Left renal pelvis (tissue), 4 donors: ENCODE measurements at places on chromosomes 3 and 15. TPM values are rescaled to one million over a fixed set of nuclear protein-coding genes. Genes with fewer than 3 reads are reported as not detected.

- DNase-seq, result no peak
Measured at GRCh38 chr15:43194795-43195194, 9.6 kb downstream of the CCNDBP1 start.

DNA sequence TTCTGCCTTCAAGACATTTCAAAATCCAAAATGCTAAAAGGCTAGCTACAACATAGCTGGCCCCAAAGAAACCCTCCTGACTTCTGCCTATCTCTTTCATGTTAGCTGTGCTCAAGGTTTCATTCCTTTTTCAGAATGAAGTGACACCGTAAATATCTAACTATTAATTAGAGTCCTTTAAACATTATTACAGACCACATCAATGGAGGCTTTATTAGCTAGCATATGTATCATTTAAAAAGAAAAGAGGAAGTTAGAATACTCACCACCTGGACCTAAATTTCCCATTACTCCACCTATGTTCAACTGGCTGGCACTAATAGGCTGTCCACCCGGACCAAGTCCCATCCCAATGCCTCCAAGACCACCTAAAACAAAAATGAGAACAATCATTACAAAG lies 24.6 kb downstream of the MYEF2 start:
- no peak for DNase-seq

GRCh38 chr3:160170409-160171370 lies 54.5 kb upstream of the C3orf80 start:
- DNase-seq, result no peak

GRCh38 chr3:122493296-122493695 lies 21.4 kb downstream of the KPNA1 start:
- DNase-seq, result no peak

- DNase-seq, result no peak
Measured at GRCh38 chr15:38557921-38558320, 6.7 kb downstream of the RASGRP1 start.

GRCh38 chr3:49255112-49255511 lies 21.9 kb downstream of the C3orf62 start:
- DNase-seq, result no peak

GRCh38 chr15:57878573-57878972 lies 172.1 kb downstream of the POLR2M start:
- DNase-seq, result no peak

DNA sequence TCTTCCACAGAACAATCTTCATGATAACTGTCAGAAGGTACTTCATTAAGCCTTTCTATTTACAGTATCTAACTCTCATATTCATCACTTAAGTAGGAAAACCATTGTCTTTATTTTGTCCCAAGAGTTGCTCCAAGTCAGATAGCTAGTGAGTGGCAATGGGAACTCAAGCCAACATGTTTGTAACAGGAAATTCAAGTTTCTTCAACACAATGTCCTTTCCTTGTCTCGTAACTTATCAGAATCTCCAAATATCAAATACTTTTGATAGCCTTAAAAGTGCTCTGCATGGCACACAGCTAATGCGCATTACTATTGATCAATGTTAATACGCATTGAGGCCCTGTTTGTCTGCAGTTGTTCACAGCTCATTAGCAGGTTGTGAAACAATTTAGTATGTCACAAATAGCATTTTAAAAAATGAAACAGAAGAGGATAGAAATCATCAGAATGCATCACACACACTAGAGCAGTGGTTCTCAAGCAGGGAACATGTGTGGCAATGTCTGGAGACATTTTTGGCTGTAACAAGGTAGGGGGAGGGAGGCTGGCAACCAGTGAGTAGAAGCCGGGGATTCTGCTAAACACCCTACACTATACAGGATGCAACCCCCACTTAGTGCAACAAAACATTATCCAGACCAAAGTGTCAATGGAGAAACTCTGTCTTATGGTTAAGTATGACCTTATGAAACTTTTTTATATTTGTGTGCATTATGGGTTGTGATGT lies 27.5 kb downstream of the BTLA start:
- no peak for DNase-seq

- DNase-seq, result no peak
Measured at GRCh38 chr3:101149251-101149650, 156.0 kb upstream of the ABI3BP start.

DNA sequence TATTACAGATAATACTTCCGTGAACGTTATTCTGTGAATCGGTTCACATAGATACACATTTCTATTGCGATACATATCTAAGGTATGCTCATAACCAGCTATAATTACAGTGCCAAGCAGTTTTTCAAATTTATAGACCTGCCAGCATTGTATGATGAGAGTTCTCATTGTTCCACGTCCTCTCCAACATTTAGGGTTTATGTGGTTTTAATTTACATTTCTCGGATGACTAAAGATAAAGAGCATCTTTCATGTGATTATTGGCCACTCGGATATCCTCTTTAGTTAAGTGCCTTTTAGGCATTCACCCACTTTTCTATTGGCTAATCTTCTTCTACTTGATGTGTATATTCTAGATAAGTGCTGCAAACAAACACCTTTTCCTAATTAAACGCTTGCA lies 134.7 kb upstream of the CCDC54 start:
- no peak for DNase-seq

DNA sequence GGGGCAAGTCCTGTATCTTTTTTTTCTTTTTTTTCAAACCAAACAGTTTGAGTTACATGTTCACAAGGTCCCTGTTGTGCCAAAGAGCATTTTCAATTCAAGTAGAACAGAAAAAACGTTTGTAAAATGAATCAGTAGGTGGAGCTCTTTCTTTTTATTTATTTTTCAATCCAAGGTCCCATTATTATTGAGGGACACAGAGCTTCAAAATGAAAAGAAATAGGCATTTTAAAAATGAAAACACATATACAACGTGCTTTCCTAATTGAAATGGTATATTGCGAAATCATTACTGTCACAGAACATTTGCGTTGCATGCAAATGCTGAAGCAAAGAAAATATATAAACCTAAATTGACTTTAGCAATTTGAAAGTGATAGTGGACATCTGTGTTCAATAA lies 711.0 kb downstream of the MECOM start:
- DNase-seq, result no peak

DNA sequence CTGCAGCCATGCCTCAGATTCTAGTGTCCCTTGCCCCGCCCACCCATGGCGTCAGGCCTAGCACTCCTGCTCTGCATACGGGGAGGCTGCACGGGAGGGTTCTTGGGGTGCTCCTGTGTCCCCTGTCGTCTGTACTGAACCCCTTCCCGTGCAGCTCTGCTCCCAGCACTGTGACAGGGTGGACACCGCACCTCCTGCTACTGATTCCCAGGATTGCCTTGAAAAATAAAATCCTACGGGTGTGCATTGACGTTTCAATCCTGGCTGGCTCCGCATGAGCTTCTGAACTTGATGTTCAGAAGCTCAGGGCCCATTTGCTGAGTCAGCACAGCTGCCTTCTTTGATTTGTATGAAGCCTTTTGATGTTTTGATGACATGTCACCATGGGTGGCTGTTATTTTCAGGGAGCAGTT lies 176.4 kb downstream of the APBA2 start:
- DNase-seq, result no peak

DNA sequence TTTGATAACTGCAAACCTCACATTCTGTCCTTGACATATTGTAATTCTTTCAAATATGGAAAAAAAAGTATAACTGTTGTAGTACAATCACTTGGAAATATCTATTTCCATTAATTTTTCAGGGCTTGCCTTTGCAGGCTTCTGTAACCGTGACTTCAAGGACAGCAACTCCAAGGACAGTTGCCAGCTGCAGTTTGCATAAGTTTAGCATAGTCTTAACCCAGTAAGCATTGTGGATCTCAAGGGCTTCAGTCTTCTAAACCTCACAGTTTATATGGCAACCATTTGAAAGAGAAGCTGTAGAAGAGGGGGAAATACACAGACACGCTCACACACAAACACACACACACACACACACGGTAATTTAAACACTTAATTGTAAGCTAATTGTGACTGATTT lies 112.8 kb upstream of the GPR149 start:
- no peak for DNase-seq

GRCh38 chr3:4222574-4223175 lies 80.5 kb upstream of the SETMAR start:
- no peak for DNase-seq

- DNase-seq, result no peak
Measured at GRCh38 chr15:50261981-50262380, 3.5 kb downstream of the HDC start.

DNA sequence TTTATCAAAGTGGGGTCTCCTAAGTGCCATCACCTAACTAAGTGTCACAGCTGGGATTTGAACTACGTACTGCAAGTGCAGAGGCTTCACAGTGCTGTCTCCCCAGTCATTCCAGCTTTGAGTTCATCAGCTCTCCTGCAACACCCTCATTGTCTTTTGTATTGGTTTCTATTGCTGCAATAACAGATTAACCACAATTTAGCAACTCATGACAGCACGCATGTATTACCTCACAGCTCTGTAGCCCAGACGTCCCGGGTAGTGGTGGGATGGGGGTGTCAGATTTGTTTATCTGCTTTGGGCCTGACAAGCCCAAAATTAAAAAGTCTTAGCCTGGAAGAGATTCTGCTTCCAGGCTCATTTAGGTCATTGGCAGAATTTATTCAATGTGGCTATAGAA lies 220.5 kb upstream of the LRRN1 start:
- no peak for DNase-seq

GRCh38 chr3:67601919-67602608 lies 52.3 kb downstream of the SUCLG2 start:
- no peak for DNase-seq

DNA sequence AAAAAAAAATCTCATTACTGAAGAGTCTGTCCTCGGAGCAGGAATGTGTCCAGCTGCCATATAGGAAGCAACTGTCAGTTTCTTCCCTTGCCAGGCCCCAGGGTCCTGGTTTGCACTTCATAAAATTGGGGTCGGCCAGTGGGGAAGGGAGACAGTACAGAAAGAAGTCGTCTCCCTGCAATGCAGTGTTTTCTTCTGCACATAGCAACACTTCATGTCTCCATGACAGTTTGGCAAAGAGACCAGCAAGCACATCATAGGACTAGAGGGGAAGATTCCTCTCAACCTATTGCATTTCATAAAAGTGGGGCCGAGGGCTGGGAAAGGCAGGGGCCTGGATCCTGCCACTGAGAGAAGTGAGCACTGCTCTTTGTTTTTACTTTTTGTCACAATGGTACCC lies 138.2 kb upstream of the HACD2 start:
- DNase-seq, result no peak

GRCh38 chr15:48875241-48875960 lies 2.5 kb upstream of the EID1 start:
- DNase-seq, result no peak

GRCh38 chr3:160473221-160473620 lies 23.6 kb upstream of the TRIM59 start:
- no peak for DNase-seq

DNA sequence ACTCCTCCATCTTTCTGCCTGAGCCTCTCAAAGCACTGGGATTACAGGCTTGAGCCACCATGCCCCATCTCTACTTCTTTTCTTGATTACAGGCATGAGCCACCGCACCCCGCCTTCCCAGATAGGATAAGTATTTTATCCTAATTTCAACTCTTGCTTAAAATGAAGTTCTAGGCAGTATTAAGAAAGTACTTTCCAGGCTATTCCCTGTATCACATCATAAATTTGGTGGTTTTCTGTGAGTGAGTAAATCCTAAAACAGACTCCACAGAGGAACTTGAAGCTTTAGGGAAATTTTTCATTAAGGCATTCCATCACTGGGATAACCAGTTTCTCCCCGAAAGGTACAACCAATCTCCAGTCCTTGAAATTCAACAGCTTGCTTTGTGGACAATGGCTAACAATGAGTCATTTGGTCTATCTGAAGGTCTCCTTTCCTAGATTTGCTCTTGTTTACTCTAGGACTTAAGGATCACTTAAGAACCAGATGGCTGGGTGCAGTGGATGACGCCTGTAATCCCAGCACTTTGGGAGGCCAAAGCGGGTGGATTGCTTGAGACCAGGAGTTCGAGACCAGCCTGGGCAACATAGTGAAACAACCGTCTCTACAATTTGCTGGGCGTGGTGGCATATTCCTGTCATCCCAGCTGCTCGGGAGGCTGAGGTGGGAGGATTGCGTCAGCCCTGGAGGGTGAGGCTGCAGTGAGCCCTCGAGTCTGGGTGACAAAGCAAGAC lies 49.7 kb upstream of the SKIL start:
- no peak for DNase-seq

DNA sequence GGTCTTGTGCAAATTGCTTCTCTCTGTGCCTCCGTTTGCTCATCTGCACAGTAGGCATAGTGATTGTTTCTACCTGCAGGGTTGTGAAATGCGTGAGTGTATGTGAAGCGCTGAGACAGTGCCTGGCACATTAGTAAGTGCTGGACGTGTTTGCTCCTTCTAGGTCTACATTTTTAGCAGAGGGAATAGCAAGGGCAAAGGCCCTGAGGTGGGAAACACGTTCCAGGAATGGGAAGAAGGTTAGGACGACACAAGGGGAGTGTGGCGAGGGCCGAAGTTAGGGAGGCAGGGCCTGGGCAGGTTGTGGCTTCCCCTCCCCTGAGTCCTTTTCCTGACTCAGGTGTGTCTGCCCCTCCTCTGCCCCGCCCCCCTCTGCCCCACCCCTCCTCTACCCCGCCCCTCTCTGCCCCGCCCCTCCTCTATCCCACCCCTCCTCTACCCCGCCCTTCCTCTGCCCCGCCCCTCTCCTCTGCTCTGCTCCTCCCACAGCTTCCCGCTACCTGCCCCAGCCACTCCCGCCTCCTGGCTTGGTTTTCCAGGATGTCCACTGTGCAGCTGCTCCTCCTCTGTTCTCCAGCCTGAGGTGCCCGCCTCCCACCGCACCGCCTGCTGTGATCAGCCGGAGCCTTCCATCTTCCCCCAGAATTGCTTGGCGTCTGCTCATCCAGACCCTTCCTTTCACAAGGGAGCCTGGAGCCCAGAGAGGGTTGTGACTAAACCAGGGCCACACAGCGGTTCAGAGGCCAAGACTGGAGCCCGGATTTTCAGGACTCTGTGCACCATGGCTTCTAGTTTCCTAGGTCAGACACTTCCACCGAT lies 31.1 kb upstream of the SMAD6 start:
- DNase-seq, result no peak

- DNase-seq, result no peak
Measured at GRCh38 chr15:43414196-43414595, 43.3 kb downstream of the TUBGCP4 start.

- DNase-seq, result no peak
Measured at GRCh38 chr15:64315216-64315615, 40.8 kb downstream of the CSNK1G1 start.

NUDT16 gene
- 41.3 TPM for polyA plus RNA-seq

ABHD6 gene
- polyA plus RNA-seq, result 11.7 TPM

ZDHHC23 gene
- 10.9 TPM for polyA plus RNA-seq

SKOR1 gene
- polyA plus RNA-seq, result 0.42 TPM

CHRNA5 gene
- polyA plus RNA-seq, result 11.3 TPM

TLNRD1 gene
- polyA plus RNA-seq, result 9.2 TPM

RNU5B-1 gene
- polyA plus RNA-seq, result not detected

NR1I2 gene
- polyA plus RNA-seq, result 0.18 TPM

TBC1D21 gene
- not detected for polyA plus RNA-seq

SH2D7 gene
- polyA plus RNA-seq, result 0.80 TPM

BLM gene
- 12.2 TPM for polyA plus RNA-seq

LRRN1 gene
- 19.4 TPM for polyA plus RNA-seq

HRG gene
- 2.5 TPM for polyA plus RNA-seq
